D721Med (cell line): ENCODE measurements at places on chromosomes 12 and 14.

DNA sequence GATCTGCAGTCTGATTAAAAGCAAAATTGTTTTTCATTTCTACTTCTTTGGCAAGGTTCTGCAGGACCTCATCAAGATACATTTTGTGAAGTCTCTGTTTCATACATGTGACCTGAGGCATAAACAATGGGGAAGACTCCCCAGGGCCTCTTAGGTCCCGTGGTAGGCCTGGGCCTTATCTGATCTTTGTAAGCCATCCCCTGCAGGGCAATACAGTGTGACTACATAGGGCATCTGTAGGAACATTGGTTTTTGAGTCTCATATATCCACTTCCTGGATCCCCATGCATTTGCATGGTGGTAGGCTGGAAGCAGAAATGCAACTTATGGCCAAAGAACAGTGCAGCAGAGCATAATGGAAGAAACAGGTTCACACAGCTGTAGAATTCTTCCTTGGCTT, 6.0 kb downstream of the FAR2 start:
- DNase-seq: no peak

DNA sequence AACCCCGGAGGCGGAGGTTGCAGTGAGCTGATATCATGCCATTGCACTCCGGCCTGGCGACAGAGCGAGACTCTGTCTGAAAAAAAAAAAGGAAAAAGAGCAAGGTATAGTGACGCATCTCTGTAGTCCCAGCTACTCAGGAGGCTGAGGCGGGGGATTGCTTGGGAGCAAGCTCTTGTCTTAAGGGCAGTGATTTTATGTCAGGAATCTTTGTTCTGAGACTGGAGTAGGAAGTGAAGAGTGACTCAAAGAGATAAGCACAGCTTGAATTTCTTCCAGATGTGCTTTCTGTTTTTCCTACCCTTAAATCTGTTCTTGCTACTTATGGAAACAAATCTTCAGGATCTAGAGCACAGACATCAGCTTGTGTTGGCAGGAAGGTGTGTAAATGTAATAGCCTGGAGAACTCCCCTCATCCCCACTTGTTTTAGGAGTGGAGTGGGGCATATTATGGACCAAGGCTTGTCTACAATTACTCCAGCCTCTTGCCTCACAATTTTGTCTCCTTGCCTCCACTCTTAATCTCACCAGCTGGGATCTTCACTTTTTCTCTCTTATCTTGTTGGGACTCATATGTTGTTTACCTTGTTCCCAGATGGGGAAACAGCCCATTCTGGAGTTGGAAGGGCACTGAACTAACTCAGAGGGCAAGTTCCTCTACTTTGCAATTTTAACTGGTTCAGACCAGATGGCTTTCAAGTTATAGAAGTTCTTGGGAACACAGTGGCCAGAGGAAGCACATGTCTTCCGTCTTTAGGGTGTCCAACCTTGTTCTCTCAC, 7.5 kb downstream of the TMED2 start:
- DNase-seq: no peak

- no peak for DNase-seq
Observed at GRCh38 chr12:23504641-23505399, 444.6 kb downstream of the SOX5 start.

DNA sequence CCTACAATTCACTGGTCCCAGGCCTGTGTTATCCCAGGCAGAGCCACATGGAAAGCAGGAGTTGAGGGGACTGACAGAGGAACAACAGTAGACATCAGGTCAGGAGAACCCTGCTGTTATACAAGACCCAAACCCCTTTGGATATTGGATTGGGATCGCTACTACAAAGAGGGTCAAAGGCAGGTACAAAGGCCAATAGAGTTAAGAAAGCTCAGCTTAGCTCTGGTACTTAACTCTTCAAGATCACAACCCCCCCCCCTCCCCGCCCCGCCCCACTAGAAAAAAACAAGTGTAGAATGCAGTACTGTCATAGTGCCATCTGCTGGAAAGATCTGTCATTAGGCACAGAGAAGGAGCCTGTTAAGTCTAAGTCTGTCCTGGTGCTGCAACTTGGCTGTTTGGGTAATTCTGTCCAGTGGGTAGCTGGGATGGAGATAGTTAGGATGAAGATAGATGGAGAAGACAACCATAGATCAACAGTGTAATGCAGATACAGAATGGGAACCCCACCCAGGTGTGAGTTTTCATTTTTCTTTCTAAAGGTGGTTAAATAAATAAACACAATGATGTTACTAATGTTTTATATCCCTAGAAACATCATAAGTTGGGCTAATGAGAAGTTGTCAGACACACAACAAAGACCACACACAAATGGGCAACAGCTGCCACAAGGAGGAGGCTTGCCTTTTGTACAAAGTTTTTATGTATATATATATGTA, 17.2 kb downstream of the REM2 start:
- DNase-seq: peak; percentile 65

DNA sequence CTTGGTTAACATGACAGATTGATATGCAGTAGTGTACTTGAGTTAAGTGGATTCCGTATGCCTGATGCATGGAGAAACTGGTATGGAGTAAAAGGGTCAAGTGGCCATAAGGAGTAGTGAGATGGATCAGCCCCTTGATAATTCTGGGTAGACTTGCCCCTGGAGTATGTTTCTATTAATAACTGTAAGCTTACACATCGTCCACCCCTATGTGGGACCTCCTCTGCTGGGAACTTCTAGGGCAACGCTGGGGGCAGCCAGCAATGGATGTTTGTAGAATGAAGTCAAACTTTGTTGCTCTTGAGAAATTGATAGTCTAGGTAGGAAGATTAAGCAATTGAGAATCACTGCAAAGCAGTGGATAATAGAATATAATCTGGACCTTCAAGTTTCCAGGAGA, 3.5 kb downstream of the C12orf75 start:
- no peak for DNase-seq

- DNase-seq: no peak
Observed at GRCh38 chr12:124151583-124151982, 143.3 kb upstream of the RFLNA start.

DNA sequence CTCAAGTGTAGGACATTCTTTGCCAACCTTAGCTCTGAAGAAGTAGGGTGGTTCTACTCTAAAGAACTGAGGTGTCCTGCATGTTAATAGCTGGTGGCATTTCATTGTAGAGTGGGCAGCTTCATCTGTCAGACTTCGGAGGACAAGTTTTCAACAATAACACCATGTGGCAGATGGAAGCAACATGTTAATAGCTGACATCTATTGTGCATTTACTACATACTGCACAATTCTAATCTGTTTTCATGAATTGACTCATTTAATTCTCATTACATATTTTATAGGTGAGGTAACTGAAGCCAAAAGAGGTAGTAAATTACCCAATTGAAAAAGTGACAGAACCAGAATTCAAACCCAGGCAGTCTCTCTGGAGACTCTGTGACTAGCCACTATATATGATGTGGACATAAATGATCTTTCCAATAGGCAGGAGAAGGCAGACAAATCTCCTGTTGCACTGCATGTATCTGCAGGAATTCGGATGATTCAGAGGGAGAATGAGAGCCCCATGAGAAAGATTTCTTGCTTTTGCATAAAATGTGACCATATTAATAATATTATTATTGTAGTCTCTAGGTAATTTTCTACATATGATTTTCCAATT, 137.2 kb upstream of the E2F7 start:
- DNase-seq: no peak

GRCh38 chr12:53805791-53806190, 54.0 kb upstream of the CISTR start:
- DNase-seq: no peak

DNA sequence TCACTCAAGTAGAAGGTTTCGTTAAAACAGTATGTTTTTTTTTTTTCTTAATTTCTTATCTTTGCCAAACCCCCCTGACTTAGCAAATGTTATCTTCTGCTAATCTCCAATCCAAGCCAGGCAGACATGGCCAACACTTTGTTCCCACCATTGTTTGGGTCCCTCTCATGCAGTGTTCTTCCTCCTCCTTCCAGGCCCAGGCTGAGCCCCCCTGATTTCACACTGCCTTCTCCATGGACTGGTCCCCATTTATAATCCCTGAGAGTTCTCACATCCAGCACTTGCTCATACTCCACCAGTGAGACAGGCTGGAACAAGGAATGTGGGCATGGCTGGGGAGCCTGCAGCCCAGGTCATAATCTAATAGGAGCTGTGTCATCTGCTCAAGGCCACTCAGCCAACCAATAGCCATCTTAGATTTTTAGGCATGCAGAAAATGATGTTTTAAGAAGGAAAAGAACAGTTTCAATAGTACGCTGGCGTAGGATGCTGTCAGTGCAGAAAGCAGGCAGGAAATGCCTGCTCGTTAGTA, 238.4 kb upstream of the CCDC196 start:
- no peak for DNase-seq

DNA sequence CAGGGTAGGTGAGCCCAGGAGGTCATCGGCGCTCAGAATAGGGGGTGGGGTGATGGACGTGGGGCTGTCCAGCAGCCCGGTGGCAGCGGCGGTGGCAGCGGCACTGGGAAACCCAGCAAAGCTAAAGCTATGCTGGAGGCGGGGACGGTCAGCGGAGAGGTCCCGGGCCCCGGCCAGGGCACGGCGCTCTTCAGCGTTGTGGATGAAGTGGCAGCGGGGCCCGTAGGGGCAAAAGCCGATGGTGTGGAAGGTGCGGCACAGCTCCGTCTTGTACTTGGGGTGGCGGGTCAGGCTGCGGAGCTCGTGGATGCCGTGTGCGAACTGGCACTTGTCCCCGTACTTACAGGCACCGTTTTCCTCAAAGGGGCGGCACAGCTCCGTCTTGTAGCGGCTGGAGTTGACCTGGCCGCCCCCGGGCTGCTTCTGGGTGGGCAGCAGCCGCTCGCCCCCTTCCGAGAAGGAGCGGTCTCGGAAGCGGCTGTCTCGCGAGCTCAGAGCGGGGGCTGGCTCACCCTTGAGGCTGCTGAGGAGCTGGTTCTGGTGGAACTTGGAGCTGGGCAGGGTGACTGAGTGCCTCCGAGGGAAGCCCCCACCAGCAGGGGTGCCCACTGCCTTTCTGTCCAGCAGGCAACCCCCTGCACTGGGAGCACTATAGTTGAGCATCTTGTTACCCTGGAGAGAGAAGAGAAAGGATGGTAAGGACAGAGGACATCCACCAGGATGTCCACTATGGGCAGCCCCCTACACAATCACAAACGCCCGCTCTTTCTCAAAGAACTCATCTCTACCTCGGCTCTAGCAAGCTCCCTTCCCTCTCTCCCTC, 2.8 kb downstream of the ZFP36L1 start:
- DNase-seq: no peak

- no peak for DNase-seq
Observed at GRCh38 chr12:49932533-49933130, 17.9 kb upstream of the AQP2 start.

DNA sequence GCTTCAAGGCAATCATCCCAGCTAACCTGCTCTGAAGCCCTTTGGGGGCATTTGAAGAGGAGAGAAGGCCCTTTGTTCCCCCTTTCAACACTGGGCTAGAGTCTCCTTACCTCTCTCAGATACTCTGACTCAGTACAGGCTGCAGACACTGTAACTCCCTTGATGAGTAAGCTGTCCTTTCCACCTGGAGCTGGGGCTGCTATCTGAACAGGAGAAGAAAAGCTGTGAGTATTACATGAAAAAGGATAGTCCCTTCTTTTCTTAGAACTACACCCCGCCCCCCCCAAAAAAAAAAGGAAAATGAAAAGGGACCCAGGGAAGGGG, 186.6 kb upstream of the PLEKHG7 start:
- DNase-seq: no peak

DNA sequence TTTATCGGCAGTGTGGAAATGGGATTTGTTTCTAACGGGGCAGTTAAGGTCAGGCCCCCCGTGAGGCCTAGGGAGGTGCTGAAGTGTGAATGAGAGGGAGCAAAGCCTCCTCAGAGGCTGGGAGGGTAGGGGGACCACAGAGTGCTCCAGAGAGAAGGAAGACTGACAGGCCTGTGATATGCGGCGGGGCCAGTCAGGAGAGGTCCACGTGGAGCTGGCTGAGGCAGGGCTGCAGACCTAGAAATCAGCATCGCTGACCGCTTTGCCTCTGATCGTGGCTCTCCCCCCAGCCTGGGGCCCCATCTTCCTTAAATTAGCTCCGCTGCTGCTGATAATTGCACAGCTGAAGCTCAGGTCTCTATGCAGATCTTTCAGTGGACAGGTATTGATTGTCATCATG, 240.8 kb upstream of the PWP1 start:
- DNase-seq: no peak

GRCh38 chr14:83253870-83254269, 1720.2 kb upstream of the SEL1L start:
- DNase-seq: no peak

DNA sequence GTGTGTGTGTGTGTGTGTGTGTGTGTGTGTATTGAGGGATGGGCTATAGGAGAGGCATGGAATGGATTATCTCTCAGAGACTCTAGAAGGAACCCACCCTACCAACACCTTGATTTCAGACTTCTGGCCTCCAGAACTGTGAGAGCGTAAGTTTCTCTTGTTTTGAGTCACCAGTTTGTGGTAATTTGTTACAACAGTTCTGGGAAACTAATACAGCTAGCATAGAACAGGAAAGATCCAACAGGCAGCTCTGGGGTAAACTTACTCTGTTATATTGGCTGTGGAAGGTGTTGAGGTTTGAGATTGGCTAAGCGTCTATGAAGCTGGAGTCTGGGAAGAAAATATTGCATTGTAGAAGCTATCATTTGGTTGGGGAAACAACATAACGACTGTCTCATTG, 334.3 kb downstream of the AACS start:
- no peak for DNase-seq

DNA sequence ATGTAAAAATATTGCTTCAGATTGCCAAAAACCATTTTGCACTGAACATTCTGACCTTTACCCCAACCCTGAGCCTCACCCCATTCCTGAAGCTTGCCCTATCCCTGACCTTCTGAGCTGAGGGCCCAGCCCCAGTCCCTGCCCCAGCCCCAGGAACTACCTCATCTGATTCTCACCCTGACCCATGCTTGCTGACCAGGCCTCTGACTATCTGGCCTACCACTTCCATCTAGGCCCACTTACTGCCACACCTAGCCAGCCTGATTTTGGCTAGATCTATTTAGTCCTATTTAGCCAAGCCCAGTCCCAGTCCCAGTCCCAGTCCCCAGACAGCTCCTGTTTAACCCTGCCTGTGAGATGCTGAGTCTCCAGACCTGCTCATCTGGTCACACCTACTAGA, 33.6 kb downstream of the OR10P1 start:
- DNase-seq: no peak

DNA sequence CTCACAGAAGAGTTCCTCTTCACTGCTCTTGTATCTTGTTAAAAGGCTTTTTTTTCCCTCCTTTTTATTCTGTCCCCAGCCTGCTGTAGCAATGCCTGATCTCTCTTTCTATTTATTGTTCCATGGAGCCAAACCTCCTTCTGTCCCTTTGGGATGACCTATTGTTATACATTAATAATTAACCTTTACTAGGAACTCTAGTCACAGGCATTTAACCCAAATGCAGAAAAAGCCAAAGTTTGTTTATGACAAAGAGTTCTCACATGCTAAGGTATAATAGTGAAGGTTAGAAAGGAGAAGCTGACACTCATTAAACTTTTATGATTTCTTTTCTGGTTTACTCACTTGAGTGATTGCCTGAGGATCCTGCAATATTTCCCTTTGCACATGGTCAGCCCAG, 535.8 kb downstream of the NRXN3 start:
- DNase-seq: no peak

GRCh38 chr12:4829793-4830162, 79.9 kb upstream of the KCNA1 start:
- no peak for DNase-seq

GRCh38 chr12:94458877-94459727, 565 bp downstream of the CEP83 start:
- DNase-seq: no peak

GRCh38 chr12:53985994-53986685, 1.2 kb downstream of the HOXC10 start:
- DNase-seq: no peak
